NCI-H1694 (cell line): ENCODE measurements at places on chromosomes 5 and 9.

- DNase-seq, result no peak
These were observed 37.7 kb upstream of the RAPGEF6 start for GRCh38 chr5:131672776-131673175.

DNA sequence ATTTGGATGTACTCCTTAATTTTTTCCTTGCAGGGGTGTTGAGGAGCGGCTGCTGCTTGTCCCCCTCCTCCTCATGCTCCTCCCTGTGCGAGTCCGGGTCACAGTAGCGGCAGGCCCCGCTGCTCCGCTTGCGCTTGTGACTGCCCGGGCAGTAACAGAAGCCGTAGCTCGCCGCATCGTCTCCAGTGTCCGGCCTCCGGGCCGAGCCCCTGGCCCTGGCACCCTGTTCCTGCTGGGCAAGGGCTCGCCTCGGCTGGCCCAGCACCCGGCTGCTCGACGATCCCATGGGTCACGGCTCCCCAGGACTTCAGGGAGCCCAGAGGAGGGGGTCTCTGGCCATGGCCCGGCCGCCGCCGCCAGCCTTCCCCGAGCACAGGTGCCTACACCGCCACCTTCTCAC, at the start of gene GMCL2:
Gene GMCL2, minus strand, starts transcription at position 358 of the 400 bp plus-strand sequence. Its CDS starts 72 bp downstream, at position 286.
- DNase-seq, result no peak

GRCh38 chr9:37407468-37407867, 15.0 kb upstream of the GRHPR start:
- no peak for DNase-seq

DNA sequence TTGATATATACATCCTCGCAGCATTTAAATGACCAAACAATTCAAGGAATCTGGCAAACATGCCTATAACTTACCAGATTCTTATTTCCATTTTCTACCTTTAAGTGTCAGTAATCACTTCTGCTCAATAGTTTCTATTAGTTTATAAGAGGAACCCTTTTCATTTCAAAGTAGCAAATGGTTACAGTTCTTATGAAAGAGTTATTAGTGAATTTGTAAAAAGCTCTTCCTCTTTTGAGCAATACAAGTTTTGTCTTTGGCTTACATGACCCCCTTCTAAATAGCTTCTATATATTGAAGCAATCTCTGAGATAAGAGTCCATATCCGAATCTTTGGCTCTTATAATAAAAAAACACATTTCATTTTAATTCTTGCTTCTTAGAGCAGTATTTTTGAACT, 42.0 kb downstream of the ELL2 start:
- DNase-seq, result no peak

- no peak for DNase-seq
These were observed 62.0 kb upstream of the PHF24 start for GRCh38 chr9:34896112-34896511.

- no peak for DNase-seq
These were observed 1129.2 kb downstream of the DTWD2 start for GRCh38 chr5:117859176-117859575.

GRCh38 chr9:29838491-29839020, 2265.3 kb upstream of the C9orf72 start:
- DNase-seq, result no peak

GRCh38 chr5:43121913-43122484, 1.3 kb downstream of the ZNF131 start:
- DNase-seq, result no peak

DNA sequence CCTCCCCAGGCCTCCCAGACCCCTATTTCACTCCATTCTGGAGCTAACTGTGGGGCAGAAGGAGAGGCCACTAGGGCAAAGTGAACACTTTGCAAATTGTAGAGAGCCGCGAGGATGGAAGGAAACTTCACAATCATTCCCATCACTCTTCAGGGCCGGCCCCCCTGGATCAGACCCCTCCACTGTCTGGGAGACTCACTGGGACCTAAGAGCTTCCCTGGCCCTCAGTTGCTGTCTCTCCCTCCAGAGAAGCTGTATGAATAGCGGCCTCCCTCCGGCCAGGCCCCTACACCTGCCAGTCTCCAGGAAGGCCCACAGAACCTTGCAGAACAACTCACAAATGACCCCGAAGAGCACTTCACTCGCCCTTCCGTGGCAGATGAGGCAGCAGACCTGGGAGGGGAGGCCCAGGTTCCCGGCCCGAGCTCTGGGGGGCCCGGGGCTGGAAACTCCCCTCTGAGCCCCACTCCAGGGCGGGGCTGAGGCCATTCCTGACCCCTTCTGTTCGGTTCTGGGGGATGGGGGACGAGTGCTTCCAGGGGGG, 141.9 kb upstream of the IER5L start:
- no peak for DNase-seq

GRCh38 chr9:7239708-7240107, 481.9 kb downstream of the KDM4C start:
- no peak for DNase-seq

DNA sequence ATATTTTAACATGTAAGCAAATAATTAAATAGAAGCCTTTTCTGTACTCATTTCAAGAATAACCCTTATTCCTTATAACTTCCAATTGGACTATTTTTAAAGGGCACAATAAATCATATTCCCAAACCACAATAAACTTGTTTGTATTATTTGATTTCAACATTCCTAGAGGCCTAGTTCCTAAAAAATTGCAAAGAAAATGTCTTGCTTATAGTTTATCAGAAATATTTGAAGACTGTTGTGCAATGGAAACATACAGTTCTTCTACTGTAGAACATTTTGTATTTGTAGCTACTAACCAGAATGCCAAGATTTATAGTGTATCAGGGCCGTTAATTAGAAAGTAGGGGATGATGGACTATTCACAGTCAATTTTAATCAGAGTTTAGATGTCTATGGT, 1037.0 kb upstream of the CDH18 start:
- DNase-seq, result no peak

- DNase-seq, result peak; percentile 52
These were observed 209.7 kb downstream of the GADD45G start for GRCh38 chr9:89814340-89815040.

DNA sequence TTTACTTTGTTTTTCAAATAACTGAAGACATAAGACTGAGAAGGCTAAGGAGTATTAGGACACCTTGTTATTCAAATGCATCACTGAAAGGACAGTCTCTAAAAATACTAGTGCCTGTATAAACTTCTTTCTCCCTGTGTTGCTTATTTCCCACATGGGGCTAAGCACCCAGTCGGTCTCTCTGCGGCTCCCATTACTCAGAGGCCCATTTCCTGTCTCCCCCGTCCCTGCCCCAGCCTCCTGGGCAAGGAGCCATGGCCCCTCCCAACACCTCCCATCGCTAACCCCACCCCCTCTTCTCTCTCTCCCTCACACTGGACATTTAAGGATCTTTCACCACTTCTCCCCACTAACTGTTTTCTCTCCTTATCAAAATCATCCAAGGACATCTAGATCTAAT, 81.9 kb downstream of the EBF1 start:
- no peak for DNase-seq

DNA sequence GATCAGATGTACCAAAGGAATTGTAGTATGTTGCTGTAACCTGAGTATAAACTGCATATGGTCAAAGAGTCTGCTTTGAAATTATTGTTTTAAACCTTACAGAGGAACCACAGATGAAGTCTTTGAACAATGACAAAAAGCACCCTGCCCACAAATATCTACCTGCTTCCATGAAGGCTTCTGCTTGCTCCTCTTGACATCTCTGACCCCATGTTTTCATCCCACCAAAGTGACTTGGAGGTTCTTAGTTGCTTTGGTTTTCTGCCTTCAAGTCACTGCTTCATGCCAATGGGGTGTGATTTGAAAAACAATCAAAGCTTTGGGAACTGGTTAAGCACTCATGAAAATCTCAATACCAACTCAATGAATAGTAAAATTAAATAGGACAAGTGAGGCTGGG, 194.6 kb upstream of the ACTBL2 start:
- DNase-seq, result no peak

DNA sequence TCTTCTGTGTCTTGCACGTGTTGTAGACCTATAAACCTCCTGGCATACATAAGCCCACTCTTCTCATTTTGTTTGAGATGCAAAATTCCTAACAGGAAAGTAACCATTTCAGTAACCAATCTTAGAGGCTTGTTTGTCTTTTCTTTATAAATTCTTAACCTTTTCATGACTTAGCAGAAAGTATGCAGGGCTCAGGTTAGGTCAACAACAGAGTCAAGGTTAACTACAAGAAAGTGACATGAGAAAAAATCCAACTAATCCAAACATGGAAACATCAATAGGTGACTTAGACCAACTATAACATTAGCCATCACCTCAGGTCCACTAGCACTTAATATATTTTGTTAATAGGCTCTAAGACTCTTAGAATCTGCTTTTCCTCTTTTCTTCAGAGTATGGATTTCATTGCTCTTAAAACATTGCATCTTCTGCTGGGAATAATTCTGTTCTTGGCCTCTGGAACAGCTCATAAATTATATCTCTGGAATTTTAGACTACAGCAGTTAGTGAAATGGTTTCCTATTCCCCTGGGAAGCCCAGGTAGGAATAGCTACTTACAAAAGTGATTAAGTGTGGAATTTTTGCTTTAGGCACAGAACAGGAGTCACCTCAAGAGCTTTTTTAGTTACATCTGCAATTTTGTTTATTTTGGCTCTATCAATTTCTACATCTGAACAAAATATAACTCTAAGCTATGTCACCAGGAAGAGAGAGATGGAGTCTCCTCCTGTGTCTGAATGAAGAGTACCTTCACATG, 155.3 kb upstream of the ANKRD55 start:
- DNase-seq, result no peak

DNA sequence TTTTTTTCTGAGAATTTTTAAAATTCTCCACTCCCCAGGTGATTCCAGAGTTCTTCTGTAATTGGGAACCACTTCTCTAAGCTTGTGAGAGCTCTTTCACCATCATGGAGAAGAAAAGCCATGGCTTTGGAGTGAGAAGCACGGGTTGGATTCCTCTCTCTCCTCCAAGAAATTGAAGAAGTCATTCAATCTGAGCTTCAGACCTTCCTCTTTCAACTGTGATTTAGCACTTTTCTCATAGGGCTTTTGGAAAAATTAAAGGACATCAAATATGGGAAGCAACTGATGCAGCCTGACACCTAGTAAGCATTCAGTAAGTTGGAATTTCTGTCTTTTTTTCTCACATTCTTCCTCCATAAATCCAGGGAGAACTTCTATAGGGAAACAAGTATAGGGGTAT, 580.4 kb upstream of the KLF4 start:
- DNase-seq, result no peak

DNA sequence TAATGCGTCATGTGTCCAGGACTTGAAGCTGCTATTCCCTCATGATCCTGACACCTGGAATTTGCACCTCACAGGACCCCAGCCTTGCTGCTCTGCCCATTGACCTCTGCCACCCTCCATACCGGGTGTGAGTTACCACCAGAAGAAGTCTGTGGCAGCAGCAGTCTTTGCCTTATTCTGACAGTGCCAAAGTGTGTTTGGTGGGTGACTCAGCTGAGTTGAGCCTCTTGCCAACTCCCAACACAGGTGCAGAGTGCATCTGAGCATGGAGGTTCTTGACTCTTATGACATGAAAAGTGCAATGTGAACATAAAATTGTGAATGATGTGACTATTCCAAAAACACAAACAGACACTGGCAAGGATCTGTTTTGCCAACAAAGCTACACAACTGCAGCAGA, 1166.5 kb upstream of the CDH18 start:
- no peak for DNase-seq

- DNase-seq, result no peak
These were observed 28.8 kb downstream of the PRRX2 start for GRCh38 chr9:129694243-129694646.

- DNase-seq, result no peak
These were observed 418.6 kb upstream of the GRAMD2B start for GRCh38 chr5:126004636-126005035.

DNA sequence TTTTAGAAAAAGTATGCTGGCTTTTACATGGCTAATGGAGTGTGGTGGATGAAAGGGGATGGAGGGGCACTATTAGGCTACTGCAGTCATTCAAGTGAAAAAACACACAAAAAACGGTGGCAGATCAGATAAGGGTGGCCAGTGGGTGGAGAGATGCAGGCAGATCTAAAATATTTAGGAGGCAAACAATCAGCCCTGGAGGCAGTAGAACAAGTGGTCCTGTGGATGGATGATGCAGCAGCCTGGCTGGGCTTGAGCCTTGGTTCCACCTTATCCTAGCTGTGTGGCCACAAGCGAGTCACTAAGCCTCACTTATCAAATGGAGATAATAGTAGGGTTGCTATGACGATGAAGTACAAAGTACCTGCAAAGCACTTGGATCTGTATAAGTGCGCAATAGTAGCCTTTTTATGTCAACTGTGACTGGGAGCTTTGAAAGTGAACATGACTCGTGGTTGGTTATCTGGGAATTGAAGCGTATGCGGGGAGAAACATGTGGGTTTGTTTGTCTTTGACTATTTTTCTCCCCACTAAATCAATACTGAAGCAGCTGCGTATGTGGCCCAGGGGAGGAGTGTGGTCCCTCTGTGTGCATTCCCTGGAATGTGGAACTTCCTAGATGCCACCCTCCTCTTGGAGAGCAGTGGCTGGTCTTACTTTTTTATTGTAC, 20.2 kb downstream of the NSG2 start:
- DNase-seq, result no peak

DNA sequence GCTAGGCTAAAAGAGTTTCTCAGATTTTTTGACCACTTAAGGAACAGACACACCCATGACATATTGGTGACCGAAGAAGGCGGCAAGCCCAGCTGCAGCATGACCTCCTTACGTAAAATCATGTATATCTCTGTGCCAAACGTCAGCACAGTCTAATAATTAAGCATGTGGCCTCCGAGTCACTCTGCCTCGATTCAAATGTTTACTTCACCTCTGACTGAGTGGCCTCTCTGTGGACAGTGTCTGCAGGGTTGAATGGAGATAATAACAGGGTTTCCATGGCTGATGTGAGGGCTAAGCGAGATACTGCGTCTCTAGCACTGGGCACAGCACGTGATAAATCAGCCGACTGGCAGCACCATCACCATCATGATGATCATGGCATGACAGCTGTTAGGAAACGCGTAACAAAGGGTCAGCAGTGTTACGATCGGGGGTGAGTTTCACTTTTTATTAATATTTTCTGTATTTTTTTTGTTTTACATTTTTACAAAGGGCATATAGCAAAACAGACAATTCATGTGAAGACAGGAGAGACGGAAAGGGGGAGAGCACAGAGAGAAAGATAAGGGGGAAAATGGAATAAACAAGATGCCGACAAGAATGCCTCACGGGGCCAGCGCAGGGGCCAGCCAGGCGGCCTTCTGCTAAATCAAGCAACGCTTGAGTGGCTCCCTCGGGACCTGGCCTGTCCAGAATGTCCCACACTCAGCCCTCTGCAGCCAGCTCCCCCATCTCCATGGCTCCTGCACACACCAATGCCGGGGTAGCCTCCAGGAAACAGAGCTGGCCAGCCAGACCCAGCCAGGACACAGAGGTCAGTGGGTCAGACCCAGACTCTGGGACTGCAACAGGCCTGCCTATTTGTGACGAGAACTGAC, 60.3 kb downstream of the ADAMTS2 start:
- no peak for DNase-seq

GRCh38 chr5:157115012-157115411, 6.2 kb upstream of the HAVCR2 start:
- DNase-seq, result no peak
